Kidney glomerular epithelial cell (primary cell): ENCODE measurements at places on chromosomes 6 and 20.

- no peak for DNase-seq
Observed at GRCh38 chr6:41509580-41509979, 36.6 kb upstream of the FOXP4 start.

GRCh38 chr6:28880894-28881780 lies 42.6 kb downstream of the TRIM27 start:
- DNase-seq = peak; percentile 79

- DNase-seq = no peak
Observed at GRCh38 chr6:159830501-159831372, 30.7 kb downstream of the PNLDC1 start.

DNA sequence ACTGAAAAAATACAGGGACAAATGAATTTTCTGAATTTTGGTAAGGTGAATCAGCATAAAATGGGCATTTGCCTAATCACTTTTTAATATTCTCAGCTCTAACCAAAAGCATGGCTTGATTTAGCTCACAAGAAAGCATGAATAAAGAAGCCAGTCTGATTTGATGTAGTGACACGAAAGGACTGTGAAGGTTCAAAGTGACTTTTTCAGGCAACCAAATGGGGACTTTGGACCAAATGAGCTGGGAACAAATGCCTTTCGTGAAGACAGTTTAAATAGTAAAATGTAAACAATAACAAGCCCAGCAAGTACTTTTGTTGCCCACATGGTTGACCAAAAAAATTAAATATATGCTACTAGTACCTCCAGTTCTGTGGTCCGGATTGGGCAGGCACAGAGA lies 12.9 kb upstream of the CBLN4 start:
- no peak for DNase-seq

GRCh38 chr20:37266940-37267666 lies 5.5 kb upstream of the GHRH start:
- DNase-seq = no peak

GRCh38 chr6:158584236-158584651 lies 24.4 kb downstream of the TMEM181 start:
- no peak for DNase-seq

DNA sequence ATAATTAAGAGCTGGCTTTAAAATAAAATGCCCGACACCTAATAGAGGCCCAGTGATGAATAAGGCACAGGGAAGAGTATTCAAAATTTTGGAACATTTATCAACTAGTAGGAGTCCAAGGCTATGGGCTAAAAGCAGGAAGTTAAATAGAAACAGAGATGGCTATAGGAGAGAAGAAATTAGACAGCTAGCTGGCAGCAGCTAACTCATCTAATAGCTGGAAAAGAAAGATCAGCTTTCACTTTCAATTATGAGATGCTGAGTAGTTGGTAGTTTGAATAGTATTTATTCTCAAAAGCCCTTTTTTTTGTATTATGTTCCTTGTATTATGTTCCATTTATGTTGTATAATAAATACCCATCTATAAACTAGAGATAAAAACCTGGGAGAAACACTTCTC lies 215.7 kb downstream of the SLC35F1 start:
- DNase-seq = no peak

DNA sequence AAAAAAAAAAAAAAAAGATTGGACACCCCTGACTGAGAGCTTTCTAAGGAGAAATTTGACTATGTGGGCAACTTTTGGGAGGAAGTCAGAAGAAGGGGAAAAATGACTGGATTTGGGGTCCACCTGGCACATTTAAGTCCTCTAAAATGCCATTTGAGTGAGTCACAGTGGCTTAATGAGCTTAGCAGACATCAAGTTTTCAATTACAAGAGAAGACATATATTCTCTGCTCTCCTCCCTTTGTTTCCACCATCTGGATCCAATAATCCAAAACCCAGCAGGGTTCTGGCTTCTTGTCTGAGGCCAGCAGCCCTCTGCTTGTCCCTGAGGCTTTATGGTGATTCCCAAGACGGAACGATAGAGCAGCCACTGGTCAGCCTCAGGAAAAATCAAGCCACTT lies 6.9 kb downstream of the PI3 start:
- DNase-seq = no peak

GRCh38 chr6:4603291-4603690 lies 172.9 kb upstream of the CDYL start:
- DNase-seq = no peak

GRCh38 chr20:38393259-38393658 lies 41.9 kb downstream of the SNHG17 start:
- DNase-seq = no peak

DNA sequence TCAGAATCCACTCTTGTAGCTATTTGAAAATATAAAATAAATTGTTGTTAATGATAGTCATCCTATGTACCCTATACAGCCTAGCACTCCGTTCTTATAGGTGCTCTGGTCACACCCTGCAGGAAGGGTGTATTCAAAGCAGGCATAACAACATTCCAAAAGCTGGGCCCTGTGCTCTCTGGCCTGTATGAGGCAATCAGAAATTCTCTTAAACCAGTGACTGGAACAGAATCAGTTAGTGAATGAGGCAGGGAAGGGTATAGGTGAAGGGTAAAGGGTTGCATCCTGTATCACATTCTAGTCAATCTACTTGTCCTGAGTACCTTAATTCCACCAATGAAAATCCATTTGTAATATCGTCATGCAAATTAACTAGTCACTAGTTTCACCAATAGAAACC lies 154.5 kb upstream of the ZNF217 start:
- peak; percentile 29 for DNase-seq

DNA sequence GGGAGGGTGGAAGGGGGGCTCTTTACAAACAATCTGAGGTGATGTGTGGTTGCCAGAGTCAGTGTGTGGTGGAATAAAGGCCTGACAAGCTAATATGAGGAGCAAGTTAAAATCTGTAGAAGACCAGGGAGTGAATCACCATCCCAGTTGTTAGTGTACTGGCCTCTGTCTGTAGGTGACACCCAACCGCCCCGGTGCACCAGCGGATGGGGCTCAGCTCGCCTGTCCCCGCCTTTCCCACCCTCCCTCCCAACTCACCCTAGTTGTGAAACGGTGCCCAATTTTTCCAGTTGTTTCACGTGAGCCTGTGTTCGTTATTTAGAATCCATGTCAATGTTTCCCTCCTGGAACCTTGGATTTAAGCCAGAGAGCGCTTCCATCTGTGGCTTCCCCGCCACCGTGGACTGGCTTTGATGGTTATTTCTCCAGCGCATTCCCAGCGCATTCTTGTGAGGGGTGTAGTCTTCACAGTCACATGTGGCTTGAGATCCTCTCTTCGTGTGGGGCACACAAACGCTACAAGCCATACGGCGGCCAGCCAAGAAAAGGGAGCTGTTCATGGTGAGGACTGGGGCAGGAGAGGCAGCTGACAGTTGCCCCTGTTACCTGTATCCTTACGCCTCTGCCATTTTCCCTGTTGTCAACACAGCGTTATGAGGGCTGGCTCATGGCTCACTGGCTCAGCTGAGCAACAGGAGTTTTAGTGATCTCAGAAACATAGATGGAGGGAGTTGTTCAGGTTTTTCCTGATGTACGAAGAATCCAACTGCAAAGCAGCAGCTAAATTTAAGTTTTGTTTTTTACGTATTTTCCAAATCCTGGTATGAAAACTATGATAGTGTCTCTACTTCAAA lies 137.6 kb downstream of the ZDHHC14 start:
- DNase-seq = no peak

DNA sequence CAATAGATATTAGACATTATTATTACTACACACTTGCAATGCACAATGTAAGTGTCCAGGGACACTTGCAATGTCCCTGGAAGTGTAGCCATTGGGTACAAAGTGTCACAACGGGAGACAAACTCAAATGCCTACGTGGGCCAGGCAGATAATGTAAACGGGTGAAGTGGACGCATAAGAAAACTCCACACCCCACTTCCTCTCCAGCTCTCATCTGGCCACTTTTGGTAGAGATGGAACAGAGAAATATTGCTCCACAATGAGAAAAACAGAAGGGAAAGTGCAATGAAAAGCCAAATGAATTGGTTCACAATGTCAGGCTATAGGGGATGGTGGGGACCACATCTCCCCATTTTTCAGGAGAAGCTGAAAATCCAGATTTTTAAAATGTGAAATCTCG lies 9.4 kb downstream of the SULF2 start:
- no peak for DNase-seq

GRCh38 chr6:69758214-69758613 lies 38.6 kb downstream of the LMBRD1 start:
- no peak for DNase-seq

- no peak for DNase-seq
Observed at GRCh38 chr20:4836935-4837334, 115.2 kb downstream of the PRND start.

- no peak for DNase-seq
Observed at GRCh38 chr6:135114355-135115145, 59.9 kb upstream of the HBS1L start.

GRCh38 chr6:165726290-165726875 lies 63.3 kb upstream of the PDE10A start:
- no peak for DNase-seq

GRCh38 chr6:142378138-142378875 lies 76.5 kb downstream of the ADGRG6 start:
- DNase-seq = peak; percentile 14

DNA sequence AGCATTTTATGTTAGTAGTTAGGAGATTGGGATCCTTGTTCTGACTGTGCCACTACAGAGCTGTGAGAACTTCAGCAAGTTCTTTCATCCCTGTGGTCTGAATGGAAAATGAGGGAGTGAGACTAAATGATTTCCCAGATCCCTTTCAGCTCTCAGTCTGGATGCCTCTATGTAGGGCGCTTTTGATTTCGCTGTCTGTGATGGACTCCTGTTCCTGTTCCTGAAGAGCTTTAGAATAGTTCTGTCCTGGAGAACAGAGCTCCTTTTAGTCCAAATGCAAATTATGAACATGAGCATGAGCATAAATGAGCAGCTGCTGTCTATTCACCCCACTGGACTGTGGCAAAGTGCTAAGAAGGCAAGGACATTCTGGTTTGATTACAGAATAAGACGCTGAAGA lies 61.4 kb upstream of the NT5E start:
- no peak for DNase-seq

GRCh38 chr20:44958276-44958675 lies 1.9 kb downstream of the TOMM34 start:
- DNase-seq = no peak

- no peak for DNase-seq
Observed at GRCh38 chr6:72619883-72620696, 1.8 kb upstream of the KCNQ5 start.

GRCh38 chr6:168170841-168171601 lies 92.0 kb upstream of the FRMD1 start:
- DNase-seq = no peak

DNA sequence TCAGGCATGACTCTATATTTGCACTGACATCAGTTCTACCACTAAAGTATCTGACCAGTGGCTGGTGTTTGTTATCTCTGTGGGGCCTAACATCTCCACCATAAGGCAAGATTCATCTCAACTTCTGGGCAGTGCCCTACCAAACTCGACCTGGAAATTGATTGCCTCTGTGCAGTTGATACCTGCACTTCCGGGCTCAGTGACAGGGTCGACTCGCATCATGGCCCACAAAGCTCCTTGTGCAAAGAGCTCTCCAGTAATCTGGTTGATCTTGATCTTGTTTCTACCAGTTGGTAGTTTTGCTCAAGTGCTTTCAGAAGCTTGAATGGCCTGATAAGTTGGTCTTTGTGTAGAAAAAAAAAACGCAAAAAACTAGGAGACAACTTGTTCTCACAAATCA lies 501.1 kb upstream of the JAG1 start:
- DNase-seq = no peak

GRCh38 chr6:24931296-24931695 lies 4.5 kb downstream of the RIPOR2 start:
- peak; percentile 44 for DNase-seq

- peak; percentile 52 for DNase-seq
Observed at GRCh38 chr6:129314575-129314974, 395.4 kb downstream of the ARHGAP18 start.

DNA sequence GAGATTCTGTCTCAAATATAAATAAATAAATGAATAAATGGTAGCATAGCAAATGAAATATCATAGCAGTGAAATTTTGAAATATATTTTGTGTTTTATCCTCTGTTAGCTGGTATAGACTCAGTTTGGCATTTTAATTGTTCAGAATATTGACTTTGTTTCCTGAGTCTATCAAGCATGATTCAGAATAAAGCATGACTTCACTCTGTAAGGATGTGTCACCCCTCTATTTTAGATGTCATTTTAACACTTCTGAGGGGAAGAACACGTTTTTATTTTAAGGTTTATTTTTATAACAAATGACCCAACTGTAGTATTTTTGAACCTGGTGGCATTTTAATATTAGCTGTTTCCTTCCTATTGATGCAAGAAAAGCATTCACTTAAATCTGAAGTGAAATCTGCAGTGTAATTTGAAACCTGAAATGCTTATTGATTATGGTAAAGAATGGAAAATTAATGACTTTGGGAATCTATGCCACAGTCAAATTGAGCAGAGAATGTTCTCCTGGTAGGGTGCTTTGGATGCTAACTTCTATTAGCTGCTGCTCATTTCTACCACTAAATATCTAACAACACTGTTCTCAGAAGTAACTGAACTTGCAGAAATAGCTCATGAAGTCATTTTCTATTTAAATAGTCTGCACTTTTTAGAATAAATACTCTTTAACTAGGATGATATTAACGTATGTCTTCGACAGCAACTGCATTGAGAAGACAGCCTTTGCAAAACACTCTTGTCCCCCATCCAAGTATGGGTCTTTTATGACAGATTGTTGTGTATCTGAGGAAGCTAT lies 114.2 kb downstream of the SOX4 start:
- DNase-seq = no peak

GRCh38 chr6:160132776-160133338 lies 11.2 kb downstream of the SLC22A1 start:
- peak; percentile 63 for DNase-seq

DNA sequence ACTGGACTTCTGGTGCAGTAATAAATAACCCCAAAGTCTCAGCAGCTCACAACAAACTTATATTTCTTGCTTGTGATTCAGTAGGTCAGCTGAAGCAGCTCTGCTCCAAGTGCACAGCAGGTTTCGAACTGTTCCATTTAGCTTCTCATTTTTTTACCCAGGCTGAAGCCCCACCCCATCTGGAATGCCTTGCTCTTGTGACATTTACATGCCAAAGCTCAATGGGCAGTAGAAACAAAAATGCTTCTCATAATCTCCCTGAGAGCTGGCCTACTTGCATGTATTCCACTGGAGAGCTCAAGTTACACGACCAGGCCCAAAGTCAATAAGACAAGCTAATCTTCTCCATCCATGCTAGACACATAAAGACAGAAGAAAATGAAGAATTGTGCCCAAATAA lies 165.2 kb downstream of the HAO1 start:
- DNase-seq = no peak

- no peak for DNase-seq
Observed at GRCh38 chr6:12882761-12883290, 166.3 kb downstream of the PHACTR1 start.

DNA sequence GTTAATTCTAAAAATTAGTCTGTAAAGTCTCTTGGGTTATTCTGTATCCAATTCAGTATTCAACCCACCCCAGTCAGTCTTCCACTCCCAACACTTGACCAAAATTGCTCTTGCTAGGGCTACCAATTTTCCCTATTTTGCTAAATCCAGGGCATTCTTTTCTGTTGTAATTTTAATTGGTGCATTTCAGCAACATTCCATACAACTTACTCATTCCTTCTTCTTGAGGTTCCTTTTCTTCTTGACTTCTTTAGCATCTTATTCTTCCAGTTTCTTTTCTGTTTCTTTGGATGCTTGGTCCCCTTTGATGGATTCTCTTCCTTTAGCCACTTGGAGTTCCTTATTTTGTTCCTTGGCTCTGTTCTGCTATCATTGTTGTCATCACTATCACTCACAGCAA lies 11.2 kb upstream of the GRM1 start:
- no peak for DNase-seq
